Activated T-cell treated with anti-CD3 and anti-CD28 coated beads for 24 hours (primary cell): ENCODE measurements at places on chromosomes 6 and 20.

DNA sequence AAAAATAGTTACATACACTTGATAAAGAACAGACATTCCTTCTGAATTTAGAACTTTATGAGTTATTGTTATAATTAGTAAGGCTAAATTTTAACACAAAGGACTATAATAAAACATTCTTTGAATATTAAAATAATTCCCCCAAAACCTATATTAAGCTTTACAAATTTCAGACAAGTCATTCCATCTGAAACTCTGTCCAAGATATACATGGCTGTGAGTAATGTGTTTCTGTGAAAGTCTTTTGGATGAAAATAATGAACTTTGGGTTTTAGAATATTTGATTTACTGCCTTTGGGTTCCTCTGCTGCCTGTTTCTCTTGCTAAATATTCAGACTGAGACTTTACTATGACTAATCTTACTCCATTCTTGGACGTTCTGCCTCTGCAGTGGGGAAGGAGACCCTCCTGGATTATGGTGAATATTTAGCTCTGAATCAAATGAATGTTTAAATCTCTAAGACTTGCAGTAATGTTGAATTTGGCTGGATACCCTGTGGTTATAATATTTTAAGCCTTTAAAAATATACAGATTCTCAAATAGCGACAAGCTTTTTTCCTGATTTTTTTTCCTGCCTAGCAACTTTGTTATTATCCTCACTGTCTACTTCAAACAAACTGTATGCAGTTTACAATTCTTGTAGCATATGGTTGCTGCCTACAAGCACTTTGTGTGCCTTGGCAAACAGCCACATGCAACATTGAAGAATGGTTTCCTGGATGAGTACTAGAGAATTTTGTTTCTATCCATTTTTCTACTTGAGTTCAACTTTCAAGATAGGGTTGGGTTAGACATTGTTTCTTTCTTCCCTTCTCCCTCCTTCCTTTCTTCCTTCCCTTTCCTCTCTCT lies 51.4 kb downstream of the TXLNB start:
- no peak for DNase-seq

DNA sequence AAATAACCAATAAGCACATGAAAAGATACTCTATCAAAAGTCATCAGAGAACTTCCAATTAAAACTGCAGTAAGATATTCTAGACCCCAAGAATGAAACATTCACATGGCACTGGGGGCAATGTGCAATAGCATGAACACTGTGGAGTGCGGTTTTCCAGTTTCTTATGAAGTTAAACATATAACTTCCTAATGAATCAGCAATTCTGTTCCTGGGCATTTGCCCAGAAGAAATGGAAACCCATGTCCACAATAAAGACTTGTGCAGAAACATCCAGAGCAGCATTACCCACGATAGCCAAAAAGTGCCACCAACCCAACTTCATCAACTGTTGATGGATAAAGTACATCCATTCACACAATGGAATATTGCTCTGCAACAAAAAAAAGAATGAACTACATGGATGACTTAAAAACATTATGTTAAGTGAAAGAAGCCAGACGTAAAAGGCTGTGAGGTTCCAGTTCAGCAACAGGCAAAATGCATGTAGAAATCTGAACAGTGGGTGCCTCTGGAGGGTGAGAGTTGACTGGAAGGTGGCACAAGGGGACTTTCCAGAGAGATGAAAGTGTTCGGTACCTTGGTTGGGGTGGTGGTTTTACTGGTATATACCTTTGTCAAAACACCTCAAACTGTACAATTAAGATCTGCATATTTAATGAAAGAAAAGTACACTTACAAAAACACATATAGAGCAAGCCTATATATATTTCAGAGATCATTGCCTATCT lies 207.2 kb upstream of the ECI2 start:
- DNase-seq: no peak

DNA sequence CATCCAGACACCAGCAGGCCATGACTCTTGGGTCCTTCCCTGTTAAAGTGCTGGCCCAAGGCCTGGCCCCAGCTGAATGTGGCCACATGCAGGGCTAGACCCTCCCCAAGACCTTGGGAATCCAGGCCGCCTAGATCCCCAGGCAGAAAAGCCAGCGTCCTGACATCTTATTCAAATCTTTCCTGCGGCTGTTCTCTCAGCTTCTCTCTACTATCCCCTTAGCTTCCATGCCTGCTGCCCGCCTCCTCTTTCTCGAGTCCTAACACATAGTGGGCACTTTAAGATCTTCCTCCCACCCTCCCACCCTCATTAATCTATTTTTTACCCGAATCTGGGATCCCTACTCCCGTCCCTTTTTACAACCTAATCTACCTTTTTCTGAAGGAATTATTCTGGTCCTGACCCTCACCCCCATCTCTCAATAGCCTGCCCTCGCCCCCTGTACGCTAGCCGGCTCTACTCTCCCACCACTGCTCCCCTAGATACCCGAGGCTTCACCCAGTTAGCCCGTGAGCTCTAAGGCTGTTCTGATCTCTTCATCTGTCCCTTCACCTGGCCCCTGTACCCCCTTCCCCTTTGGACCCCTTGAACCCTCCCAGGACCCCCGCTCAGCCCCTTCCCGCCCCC lies at the start of gene CCHCR1:
CCHCR1 (minus strand) TSS at position 290 of the 627 bp plus-strand sequence; CDS start at position 88, 202 bp downstream.
- DNase-seq: no peak

DNA sequence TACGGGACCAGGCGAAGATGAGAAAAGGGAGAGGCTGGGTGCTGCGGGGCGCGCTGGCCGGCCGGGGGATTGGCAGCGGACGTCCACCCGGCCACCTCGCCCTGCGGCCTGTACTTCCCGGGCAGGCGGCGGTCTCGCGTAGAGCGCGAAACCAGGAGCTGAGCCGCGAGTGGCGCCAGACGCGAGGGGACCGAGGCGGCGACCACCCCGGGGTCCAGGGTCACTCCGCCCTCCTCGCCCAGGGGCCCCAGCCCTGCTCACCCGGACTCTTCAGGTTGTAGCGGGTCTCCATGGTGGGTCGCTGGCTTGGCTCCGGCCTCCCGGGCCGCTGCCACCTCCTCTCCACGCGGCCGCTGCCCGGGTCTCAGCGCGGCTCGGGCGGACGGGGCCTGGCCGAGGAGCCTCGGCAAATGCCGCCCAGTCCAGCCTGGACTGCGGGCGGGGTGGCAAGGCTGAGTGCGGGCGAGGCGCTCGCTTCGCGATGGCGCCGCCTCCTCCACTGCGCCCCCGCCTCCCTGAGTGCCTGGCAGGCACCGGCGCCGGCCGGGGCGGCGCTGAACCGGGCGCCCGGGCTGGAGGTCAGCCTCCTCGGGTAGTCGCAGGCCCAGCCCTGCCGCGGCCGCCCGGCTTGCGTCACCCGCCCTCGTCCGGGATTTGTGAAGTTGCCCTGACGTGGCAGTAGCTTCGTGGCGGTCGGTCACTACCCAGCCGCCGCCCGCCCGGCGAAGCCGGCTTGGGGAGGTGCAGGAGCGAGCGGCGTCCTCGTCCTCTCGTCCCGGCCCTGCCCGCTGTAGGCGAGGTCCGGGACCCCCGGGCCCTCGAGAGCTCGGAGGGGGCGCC lies at the start of gene UBE2J1:
UBE2J1 (minus strand) TSS at position 445 of the 840 bp plus-strand sequence; CDS start at position 292, 153 bp downstream.
- DNase-seq: peak; percentile 58

DNA sequence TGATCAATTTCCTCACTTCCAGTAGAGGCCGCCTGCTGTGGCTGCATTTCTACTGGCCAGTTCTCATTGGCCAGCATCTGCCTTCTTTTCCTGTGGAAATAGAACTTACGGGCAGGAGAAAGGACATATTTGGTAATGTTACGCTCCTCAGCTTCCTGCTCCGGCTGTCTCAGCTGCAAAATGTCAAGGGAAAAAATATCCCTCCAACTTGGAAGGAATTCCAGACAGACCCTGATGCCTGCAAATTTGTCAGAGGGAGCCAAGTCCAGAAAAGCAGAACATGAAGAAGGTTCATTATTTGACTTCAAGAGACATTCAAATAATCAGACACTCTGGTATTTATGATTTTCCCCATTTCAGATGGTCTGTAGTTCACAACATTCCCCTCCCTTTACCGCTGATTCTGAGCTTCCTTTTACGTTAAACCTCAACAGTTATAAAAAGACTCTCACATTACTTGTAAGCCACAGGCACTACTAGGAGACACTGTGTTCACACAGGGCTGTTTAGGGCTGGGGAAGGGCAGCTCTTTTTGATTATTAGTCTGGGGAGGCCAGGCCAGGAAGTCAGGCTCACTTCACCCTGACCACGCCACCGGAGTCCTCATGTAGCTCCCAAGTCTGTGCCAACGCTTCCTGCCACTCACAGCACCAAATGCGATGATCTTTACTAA lies 179.6 kb upstream of the CCN2 start:
- no peak for DNase-seq

GRCh38 chr6:47371870-47372255 lies 62.2 kb upstream of the TNFRSF21 start:
- no peak for DNase-seq

DNA sequence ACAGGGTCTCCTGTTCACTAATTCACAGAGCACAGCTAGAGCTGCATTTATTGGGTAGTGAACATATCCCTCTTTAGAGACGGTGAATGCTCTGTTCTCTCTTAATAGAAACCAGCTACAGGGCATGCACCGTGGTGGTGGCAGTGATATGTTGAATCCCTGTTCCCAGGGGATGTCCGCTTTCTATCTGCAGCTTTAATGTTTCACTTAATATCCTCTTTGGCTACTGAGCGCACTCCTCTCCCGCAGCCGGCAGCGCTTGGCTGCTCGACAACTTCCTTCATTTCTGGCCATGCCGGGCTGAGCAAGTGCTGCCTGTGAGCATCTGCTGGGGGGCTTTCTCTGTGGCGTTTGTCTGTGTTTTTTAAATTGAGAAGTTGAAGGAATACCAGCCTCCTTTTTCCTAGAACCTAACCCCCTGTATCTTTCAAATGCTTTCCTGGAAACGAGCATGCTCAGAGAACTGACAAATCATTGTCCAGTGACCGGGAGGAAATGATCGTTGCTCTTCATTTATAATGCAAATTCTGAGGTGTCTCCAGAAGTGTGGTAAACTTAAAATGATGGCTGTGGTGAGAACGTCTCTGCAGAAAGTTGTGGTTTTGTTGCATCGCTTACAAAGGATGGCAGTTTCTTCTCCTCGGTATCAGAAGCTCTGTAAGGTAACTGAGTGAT lies 297.9 kb downstream of the UTRN start:
- peak; percentile 20 for DNase-seq

DNA sequence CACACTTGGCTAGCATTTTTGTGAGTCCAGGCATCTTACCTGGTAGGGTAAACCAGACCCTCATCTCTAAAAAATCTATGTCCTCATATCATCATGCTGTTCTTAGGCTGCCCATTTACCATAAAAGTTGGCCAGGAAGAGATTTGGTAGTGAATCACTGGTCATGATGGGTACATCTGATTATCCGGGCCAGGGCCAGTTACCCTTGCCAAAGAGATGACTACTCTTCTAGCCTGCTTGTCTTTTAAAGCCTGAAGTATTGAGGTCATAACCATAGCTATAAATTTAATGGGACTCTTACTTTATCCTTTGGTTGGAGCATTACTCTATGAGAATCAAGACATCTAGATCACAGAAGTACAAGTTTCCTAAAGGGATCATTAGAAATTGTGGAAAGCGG lies 276.8 kb downstream of the TENT5A start:
- no peak for DNase-seq

DNA sequence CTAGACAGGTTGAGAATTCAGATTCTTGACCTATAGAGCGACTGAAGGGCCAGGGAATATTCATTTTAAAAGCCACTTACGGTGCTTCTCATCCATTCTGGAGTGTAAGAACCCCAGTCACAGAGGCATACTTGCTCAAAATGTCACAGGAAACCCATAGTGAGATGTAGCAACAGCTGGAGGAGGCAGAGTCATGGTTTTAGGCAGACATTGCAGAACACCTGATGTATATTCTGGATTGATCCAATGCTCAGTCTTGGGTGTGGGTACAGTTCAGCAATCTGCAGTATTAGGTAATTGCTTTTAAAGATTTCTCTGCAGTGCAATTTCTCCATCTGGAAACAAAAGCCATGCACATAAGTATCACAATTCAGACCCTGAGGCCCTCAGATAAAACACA lies 137.4 kb upstream of the SLC22A23 start:
- DNase-seq: no peak

GRCh38 chr6:132236744-132237143 lies 164.5 kb downstream of the MOXD1 start:
- no peak for DNase-seq

- no peak for DNase-seq
These were observed 122.6 kb downstream of the LRRC1 start for GRCh38 chr6:53917464-53917842.

- no peak for DNase-seq
These were observed 78.1 kb downstream of the PPP1R3G start for GRCh38 chr6:5163247-5163646.

- DNase-seq: no peak
These were observed 3.2 kb downstream of the LEMD2 start for GRCh38 chr6:33785778-33786177.

DNA sequence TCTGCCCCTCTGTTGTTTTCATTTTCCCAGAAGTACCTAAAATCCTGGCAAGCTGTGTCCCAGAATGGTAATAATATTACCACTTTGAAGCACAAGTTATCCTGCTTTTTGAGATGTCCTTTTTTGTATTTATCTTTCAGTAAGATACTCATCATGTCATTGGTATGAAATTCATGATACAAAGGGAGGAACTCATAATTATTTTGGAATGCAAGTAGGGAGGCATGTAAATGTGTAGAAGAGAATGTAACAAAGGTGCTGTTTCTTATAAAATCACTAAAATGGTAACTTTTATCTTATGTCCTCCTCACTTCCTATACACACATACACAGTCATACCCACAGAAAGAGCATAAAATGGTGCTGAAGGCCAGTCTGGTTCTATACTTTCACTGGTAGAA lies 109.9 kb downstream of the CD2AP start:
- no peak for DNase-seq

DNA sequence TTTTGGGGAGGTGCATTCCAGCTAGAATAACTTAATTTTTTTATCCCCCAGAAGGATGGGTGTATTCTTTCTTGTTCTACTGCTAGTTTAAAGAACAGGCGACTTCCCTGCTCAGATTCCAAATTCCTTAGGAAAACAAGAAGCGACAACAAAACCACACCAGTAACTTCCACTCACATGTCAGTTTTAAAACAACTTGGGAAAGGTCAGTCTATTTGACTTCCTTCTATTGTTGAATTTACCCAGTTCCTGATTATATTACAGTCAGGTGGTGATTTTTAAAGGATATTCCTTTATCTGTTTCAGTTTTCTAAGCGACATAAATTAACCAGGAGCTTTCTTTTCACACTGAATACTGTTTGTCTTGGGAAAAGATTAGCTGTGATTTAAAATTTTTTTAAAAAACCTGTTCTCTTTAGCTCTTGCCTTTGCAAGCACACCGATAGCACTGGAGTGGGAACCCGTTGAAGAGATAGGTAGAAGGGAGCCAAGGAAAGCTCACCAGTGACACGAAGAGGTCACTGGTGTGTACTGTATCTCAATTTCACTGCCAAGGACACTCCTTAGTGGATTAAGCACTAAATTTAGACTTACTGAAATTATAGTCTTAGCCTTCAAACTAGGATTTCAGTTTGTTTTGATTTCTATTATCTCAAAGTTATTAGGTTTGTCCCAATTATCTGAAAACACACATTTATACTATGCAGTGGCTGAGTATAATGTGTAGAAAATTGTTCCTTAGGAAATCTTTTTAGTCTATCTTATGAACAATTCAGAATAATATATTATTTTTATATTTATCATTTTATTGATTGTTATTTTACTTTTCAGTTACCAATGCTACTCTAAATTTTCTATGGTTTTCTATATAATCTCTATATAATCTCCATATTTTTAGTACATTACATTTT lies 22.3 kb downstream of the MARCKS start:
- no peak for DNase-seq
